ENCODE measurements at places on chromosomes 2 and 18.

- DNase-seq: peak; percentile 26
Measured at GRCh38 chr2:68774569-68775271, 40.1 kb downstream of the ARHGAP25 start.

- no peak for DNase-seq
Measured at GRCh38 chr2:55672630-55673029, 21.0 kb downstream of the PNPT1 start.

DNA sequence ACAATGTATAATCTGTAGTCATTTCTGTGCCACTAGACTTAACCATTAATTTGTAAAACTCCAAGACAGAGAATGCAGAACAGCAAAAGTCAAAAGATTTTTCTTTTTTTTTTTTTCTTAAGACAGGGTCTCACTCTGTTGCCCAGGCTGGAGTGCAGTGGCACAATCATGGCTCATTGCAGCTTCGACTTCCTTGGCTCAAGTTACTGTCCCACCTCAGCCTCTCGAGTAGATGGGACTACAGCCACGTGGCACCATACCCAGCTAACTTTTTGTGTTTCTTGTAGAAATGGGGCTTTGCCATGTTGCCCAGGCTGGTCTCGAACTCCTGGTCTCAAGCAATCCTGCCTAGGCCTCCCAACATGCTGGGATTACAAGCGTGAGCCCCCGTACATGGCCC is 80.1 kb downstream of the TLK1 start:
- no peak for DNase-seq

GRCh38 chr2:234162861-234163260 is 112.4 kb downstream of the SPP2 start:
- no peak for DNase-seq

DNA sequence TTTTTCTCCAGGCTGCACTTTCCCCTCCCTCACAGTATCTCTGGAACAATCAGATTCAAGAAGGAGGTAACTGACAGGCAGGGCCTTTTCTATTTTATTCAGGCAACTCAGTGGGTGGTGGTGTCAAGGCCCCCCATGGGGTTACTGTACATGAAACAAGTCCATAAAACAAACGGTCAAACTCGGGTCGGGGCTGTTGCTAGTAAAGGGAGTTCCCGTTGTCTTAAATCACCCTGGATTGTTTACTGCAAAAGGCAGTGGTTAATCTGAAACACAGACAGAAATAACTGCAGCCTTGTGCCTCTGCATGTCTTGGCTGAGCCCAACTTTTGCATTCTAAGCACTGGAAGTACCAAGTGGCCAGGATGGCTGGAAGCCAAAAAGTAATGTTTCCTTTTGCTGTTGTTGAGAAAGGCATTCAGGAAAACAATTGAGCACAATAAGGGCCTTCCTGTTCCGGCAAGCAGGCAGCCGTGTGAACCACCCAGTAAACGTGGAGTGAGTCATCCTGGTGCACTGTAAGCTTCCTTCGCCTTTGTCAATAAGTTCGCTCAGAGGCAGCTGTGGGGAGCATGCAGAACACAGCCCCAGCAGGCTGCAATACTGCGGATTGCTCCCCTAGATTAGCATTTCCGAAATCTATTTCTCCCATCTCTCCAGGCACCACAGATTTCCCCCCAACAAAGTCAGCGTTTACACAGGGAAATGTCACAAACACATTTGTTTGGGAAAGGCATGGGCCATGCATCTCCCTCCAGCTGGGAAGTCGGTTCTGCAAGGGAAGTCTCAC is 149.6 kb downstream of the IRS1 start:
- peak; percentile 14 for DNase-seq

- no peak for DNase-seq
Measured at GRCh38 chr2:100577777-100578176, 15.0 kb downstream of the PDCL3 start.

DNA sequence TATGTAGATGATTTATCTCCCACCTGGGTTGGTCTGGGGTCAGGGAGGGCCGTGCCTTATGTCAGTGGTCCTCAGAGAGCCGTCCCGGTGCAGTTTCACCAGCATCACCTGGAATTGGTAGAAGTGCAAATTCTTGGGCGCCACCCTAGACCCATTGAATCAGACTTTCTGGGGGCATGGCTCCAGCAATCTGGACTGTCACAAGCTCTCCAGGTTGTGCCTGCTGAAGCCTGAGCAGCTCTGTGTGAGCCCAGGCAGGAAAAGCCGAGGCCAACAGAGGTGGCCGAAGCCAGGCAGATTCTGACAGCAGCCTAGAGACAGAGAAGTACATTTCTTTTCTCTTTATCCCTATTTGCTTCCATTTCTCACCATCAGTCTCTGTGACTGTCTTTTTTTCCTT is 98.4 kb upstream of the SEC11C start:
- DNase-seq: no peak

GRCh38 chr2:73418343-73418742 is 32.7 kb downstream of the ALMS1 start:
- no peak for DNase-seq

- no peak for DNase-seq
Measured at GRCh38 chr2:164450278-164450677, 171.0 kb downstream of the GRB14 start.

GRCh38 chr2:238513346-238513745 is 86.6 kb downstream of the ASB1 start:
- DNase-seq: no peak

GRCh38 chr2:106138543-106139237 is 55.4 kb downstream of the UXS1 start:
- no peak for DNase-seq

DNA sequence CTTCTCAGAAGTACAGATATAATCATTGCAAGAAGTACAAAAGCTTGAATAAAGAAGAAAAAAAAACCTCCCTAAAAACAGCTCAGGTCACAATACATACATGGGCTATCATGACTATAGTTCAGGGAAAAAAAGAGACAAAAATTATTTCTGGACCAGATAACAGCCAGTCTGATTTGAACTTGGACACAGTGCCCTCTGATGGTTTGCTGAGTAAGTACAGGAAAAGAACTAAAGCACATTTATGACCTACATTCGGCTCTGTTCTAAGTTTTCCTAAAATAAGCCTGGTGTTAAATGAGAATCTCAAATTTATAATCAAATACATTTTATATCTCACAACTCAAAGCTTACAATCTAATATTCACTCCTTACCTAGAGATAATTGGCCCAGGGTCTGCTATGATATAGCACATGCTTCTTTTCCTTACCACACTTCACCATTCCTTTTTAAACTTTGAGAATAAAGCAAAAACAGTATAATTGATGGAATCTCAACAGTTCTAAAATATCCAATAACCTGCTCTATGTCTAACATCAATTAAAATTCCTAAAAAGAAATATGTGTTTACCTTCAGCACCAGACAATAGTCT is 81.1 kb downstream of the RAPH1 start:
- DNase-seq: peak; percentile 2

DNA sequence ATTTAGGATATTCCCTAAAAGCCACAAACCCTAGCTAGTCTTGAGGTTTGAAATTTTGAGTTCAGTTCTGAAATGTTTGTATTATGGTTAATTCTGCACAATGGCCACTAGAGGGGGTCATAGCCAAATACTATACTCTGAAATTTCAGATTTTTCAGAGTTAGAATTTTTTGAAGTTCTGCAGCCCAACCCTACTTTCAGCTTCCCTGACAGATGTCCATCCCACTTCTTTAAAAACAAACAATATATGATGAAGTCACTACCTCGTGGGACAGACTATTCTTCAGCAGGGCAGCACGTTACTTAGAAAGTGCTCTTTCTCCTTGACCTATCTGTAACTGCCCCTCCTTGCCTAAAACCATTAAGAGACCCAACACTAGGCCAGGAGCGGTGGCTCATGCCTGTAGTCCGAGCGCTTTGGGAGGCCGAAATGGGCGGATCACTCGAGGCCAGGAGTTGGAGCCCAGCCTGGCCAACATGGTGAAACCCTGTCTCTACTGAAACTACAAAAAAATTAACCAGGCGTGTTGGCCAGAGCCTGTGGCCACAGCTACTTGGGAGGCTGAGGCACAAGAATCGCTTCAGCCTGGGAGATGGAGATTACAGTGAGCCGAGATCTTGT is 48.2 kb upstream of the PAPOLG start:
- no peak for DNase-seq

- no peak for DNase-seq
Measured at GRCh38 chr2:106581328-106581727, 94.2 kb downstream of the CD8B2 start.

- DNase-seq: no peak
Measured at GRCh38 chr18:9025091-9025838, 77.2 kb upstream of the NDUFV2 start.

GRCh38 chr18:42437646-42438045 is 482.6 kb downstream of the PIK3C3 start:
- no peak for DNase-seq

GRCh38 chr18:76708071-76708721 is 114.2 kb upstream of the ZNF236 start:
- DNase-seq: no peak

GRCh38 chr2:138474100-138474825 is 27.3 kb upstream of the SPOPL start:
- DNase-seq: no peak

- DNase-seq: no peak
Measured at GRCh38 chr18:6652098-6652497, 77.4 kb upstream of the ARHGAP28 start.

DNA sequence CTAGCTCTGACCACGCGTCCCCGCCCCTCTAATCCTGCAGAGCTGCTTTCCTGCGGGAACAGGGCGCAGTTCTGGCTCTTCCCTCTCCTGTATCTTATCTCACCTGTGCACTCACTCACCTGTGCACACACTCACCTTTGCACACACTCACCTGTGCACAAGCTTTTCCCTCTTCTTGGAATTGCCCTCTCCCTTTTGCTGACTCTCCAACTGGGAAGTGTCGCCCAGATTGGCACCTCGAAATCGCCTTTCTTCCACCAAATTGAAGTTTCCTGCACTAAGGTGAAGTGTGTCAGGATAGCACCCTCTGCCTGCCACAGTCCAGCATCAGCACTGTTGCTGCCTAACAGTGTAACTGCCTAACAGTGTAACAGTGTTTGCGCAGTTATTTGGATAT is 566 bp upstream of the CMPK2 start:
- peak; percentile 20 for DNase-seq

DNA sequence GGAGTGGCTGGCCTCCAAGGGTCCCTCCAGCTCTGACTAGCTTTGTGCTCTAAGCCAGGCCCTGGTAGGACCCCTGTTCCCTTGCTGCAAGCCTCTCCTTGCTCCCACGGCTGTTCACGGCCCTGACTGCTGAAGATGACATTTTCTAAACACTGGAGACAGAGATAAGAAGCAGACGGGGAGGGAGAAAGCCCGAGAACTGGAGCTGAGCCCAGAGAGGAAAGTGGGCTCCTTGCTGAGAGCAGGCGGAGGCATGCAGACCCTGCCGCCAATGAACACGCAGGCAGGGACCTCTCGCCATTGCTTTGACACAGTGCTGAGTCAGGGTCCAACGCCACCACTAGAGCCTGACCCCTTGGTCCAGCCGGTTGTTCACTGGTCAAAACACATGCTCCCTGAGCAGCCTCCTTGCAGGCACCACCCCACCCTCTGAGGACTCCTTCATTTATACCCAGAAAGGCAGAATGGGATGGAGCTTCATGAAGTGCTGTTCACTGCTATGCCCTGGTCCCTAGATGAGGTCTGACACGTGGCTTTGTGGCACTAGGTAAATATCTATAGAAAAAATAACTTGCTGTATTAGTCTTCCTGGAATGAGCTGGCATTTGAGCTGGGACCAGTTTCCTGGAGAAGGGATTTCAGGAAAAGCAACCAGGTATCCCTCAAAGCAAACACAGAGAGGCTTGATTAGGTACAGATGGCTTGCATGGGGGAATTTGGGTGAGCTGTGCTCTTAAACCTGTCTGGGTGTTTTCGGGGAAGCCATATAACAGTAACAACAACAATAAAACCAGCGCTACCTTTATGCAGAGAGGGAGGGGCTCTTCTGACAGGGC is 65.7 kb downstream of the MCFD2 start:
- no peak for DNase-seq

DNA sequence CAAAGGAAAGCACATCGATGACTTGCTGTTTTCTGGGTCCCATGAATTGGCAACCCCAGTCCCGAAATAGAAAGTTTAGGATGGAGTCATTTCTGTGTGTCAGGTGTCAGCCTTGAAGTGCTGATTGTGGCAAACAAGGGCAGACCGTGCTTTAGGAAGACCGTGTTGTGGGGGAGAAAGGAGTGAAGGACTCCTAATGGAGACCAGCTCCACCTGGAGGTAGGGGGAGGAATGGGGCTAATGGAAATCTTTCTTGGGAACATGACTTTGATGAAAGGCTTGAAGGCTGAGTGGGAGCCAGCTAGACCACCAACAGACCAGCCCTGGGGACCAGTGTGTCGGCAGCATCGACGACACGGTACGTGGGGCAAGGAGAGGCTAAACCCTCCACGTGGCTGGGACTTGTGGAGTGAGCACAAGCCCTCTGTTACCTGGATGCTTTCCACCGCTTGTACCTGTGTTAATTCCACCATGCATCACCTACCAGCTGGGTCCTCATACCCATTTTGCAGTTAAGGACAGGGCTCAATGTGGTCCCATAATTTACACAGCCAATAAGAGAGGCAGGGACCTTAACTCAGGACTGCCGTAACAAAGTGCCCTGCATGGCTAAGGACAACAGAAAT is 104.2 kb downstream of the SH3BP4 start:
- no peak for DNase-seq

GRCh38 chr2:191158747-191159146 is 8.0 kb upstream of the STAT4 start:
- DNase-seq: no peak

- DNase-seq: no peak
Measured at GRCh38 chr2:5473635-5474034, 218.5 kb upstream of the SOX11 start.

GRCh38 chr2:199806179-199806578 is 44.8 kb downstream of the FTCDNL1 start:
- DNase-seq: no peak
